ENCODE measurements at places on chromosomes 13 and 19.

GRCh38 chr13:92418818-92419412 is 807.7 kb upstream of the GPC6 start:
- no peak for DNase-seq

DNA sequence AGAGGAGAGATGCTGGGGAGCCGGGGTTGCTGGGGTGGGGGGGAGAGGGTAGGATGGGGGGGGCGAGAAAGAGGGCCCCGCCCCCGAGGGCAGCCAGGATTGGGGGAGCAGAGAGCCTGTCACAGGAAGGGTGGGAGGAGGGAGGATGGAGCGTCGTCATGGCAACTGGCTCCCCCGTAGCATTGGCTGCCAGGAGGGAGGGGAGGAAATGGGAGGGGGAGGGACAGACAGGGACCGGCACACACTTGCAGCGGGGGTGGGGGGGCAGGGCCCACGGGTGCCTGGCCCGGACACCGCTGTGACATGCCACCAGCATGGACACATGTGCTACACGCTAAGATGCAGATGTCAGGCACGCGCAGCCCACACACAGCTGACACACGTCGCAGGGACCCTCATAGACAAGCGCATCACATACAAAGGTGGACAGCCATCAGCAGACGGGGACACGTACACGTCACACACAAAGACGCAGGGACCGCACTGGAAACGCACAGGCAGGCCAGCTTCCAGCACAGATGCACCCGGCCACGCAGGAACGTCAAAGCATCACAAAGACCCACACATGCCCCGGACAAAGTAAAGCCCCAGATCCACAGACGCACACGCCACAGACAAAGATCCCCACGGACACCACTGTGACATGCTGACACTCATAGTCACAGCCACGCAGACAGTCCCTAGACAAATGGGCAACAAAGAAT is at the start of gene LMTK3:
Gene LMTK3, minus strand, starts transcription at position 36 of the 704 bp plus-strand sequence. CDS start 259 bp downstream, outside the sequence.
- DNase-seq: peak; percentile 72

DNA sequence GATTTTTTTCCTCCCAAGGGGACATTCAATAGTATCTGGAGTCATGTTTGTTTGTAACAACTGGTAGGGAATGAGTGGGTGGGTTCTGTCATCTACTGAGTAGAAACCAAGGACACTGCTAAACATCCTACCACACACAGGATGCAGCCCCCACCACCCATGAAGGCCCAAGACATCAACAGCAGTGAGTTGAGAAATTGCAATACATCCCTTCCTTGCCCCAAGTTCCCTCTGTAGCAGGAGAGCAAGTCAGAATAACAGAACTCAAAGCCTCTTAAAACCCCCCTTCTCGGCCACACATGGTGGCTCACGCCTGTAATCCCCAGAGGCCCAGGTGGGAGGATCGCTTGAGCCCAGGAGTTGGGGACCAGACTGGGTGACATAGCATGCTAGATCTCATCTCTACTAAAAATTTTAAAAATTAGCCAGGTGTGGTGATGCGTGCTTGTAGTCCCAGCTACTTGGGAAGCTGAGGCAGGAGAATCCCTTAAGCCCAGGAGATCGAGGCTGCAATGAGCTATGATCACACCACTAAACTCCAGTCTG is 2.4 kb upstream of the CYP2F1 start:
- DNase-seq: no peak

- no peak for DNase-seq
These were observed 1034.7 kb downstream of the SLITRK1 start for GRCh38 chr13:82847595-82847994.

GRCh38 chr19:6971366-6971765 is 49.9 kb downstream of the MBD3L2B start:
- DNase-seq: no peak

GRCh38 chr19:39934584-39935363 is at the start of gene FCGBP:
Gene FCGBP (minus strand): TSS chr19:39934634.
- DNase-seq: no peak

GRCh38 chr19:41702171-41702651 is 6.2 kb upstream of the CEACAM5 start:
- DNase-seq: no peak

DNA sequence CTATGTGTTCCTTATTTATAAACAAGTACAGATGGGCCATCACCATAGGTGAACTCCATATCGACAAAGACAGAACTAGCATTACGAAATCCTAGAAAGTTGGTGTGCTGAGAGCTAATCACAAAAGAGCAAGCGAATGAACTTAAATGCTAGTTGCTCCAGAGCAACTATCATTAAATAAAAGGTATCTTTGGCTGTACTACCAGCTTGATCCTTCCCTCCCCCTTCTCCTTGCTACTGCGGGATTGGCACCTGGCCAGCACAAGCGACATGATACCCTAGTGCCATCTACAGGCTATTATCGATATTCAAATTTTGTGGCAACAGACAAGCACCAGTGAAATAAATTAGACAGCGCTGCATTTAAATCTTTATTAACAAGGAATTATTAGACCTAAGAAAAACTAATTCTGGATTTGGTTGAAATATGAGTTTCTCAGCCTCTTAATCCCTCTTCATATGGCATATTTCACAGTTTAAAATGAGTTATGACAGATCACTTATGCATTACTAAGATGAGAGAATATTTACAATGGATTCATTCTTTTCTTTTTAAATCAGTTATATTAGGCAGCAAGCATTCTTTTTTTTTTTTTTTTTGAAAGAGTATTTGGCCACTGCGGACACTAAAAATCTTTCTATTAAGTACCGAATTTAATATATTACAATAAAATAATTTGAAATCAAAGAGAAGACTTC is 5.8 kb downstream of the PCDH9 start:
- DNase-seq: peak; percentile 56

DNA sequence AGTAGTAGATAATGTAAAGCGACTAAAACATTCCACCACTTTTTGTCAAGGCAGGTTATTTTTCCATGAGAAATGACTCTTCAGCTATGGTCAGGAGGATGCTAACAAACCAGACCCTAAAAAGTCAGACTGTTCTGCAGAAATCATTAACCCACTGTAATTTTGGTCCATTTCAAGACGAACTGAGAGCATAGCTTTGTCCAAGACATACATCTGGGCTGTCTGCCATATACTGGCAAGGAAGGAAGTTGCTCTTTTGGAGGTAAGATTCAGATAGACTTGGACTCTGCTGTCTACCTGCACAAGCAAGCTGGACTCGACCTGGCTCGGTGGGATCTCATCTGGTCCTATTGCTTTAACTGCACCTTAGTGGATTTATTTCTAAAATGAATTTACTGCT is 207.8 kb downstream of the POSTN start:
- DNase-seq: no peak

DNA sequence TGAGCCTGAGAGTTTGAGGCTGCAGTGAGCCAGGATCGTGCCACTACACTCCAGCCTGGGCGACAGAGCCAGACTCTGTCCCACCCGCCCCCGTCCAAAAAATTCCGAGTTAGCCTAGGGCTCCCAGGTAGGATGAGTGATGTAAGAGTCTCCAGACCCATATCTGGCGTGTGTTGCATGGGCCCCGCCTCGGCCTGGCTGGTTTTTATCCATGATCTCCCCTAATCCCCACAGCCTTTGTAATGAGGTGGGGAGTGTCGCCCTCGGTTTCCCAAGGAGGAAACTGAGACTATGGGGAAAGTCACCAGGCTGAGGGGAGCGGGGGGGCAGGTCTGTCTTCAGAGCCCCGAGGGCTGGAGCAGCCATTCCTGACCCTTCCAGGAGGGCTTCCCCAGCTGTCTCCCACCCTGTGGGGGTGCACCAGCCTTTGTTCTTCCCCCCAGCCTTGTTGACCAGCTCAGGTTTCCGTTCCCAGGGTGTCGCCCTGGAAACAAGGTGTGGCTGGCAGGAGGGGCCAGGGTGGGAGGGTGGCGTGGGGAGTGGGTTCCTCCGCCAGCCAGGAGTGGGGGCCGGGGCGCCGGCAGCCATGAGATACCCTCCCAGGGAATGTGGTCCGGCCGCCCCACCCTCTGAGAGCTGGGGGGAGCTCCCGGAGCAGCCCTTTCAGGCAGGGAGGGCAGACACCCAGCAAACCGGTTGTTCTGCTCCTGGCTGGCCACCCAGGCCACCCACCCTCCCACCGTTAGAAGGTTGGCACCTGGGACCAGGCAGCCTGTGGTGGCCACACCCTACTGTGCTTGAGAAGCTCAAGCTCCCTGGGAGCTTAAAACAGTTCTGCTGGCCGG is 11.5 kb downstream of the MYH14 start:
- DNase-seq: peak; percentile 59

DNA sequence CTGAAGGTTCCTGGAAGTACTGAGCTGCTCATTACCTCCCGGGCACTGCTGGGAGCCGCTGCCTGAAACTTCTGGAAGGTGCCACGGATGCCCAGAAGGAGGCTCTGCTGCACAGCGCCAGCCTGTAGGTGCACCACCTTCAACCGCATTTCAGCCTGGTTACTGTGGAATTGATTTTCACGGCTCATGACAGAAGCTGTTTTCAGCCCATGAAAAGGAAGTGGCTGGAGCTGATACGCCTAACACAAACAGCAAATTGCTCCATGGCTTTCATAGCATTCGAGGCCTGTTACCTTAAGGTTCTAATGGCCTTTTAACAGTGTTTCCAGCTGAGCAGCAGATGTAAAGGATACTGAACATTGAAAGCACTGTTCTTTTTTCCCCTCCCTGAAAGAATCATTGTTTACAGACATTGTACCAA is 22.0 kb downstream of the GPC6 start:
- DNase-seq: peak; percentile 69

- no peak for DNase-seq
These were observed 2.8 kb downstream of the ACTN4 start for GRCh38 chr19:38650172-38650775.

- no peak for DNase-seq
These were observed 12.7 kb downstream of the CLEC11A start for GRCh38 chr19:50735869-50736268.

- DNase-seq: no peak
These were observed 3.3 kb downstream of the PPP5C start for GRCh38 chr19:46350029-46350757.

DNA sequence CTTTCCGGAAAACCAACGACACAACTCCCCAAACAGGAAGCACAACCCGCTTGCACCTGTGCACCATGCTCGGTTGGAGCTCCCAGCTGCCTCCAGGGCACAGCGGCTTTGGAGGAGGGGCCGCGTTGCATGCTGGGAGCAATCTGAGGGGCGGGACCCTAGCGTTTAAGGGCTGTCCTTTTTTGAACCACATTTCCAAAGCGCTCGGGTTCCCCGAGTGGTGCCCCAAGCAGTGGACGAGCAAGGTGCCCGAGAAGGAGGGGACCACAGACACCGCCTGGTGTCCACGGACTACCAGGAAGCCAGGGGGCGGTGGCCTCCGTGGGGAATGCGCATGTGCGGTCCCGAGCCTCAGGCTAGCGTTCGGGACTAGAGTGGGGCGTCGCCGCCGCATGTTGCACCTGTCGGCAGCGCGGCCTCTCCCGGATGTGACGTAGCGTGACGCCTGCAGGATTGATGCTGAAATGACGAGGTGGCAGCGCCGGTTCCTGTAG is 11.9 kb upstream of the ZNF57 start:
- DNase-seq: no peak

DNA sequence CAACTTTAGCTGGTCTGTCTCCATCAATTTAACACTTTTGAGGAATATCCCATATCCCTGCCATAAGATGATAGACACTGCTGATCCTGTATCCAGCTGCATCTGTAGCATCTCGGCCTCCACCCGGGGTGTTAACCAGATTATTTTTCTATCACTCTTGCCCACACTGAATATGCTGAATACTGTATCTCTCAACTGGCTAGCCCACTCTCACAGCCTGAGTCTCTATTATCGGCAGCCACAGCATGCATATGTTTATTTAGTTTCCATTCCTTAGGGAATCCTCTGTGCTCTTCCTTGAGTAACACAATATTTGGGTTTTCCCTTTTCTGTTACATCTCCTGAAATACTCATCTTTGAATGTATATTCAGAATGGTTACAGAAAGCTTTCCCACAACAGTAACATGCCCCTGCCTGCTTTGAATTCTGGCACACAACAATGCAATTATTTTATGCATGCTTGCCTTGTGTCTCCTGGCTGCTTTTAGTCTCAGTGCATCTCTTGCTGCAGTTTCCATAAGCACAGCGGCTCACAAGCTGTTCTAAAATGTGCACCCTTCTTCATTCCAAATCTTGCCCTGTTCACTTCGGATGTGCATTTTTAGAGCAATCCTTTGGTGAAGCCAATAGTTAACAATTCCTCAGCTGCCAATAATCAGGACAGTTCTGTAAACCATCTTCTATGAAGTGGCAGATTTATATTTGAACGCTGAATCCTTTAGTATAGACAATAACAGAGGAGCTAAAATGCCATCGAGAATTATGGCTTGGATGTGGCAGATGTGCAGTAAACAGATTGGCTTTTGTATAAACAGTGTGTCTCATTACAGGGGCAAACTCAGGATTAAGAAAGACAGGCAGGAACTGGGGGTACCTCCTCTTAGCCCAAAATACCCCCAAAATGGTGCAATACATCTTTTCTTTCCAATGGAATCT is 261.9 kb upstream of the SOX21 start:
- no peak for DNase-seq

GRCh38 chr19:7560255-7560654 is 24.7 kb downstream of the PNPLA6 start:
- DNase-seq: no peak

GRCh38 chr19:9580728-9581127 is 3.6 kb downstream of the ZNF121 start:
- DNase-seq: no peak

DNA sequence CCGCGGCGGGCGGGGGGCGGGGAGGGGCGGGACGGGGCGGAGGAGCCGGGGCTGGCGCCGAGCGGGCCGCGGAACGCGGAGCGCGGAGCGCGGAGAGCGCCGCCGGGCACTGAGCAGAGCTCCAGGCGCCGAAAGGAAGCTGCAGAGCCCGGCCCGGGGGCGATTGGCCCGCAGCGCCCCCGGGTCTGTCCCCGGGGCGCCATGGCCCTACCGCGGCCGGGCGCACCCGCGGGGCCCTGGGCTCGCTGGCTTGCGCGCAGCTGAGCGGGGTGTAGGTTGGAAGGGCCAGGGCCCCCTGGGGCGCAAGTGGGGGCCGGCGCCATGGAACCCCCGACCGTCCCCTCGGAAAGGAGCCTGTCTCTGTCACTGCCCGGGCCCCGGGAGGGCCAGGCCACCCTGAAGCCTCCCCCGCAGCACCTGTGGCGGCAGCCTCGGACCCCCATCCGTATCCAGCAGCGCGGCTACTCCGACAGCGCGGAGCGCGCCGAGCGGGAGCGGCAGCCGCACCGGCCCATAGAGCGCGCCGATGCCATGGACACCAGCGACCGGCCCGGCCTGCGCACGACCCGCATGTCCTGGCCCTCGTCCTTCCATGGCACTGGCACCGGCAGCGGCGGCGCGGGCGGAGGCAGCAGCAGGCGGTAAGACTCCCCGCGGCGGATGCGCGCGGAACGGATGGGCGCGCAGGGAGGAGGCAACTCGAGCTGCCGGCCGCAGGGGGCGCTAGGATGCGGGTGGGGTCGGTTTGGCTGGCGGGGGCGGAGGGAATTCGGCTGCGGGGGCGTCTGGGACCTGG is at the start of gene PDE4A:
Gene PDE4A, plus strand, starts transcription at position 95 of the 796 bp plus-strand sequence. Its CDS starts 227 bp downstream, at position 322.
- peak; percentile 73 for DNase-seq

- no peak for DNase-seq
These were observed 77.9 kb downstream of the CACNA1A start for GRCh38 chr19:13428352-13428751.

DNA sequence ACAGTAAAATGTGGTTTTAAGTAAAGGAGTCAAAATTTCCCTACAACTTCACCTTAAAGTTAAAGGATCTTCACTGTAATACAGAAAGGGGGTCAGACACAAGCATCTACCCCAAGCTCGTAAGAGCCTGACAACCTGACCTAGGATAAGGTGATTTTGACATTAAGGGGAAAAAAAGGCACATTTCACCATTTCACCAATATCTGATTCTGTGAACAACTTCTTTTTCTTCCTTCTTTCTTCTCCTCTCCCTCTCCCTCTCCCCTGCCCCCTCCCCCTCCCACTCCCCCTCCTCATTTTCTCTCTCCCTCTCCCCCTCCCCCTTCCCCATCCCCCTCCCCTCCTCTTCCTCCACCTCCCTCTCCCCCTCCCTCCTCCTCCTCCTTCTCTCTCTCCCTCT is 796.7 kb upstream of the ARGLU1 start:
- no peak for DNase-seq
